Body of pancreas (tissue), 4 donors: ENCODE measurements at places on chromosomes 11 and 22.

DNA sequence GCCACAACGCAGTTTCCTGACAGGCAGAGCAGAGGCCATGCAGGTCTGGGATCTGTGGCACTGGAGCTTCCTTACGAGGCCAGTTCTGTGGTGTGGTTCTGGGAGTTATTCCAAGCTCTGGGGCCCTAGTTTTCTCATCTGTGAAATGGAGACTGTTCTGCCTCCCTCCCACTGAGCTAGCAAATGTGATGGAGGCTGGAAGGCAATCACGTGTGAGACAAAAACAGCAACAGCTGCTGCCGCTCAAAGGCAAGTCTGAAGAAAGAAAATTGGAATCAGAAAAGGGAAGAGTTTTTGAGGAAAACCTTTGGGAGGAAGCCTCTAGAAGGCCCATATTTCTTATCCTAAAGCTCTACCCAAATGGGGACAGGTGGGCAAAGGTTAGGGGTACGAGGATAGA, 8.3 kb upstream of the RIC3 start:
- no peak for DNase-seq

DNA sequence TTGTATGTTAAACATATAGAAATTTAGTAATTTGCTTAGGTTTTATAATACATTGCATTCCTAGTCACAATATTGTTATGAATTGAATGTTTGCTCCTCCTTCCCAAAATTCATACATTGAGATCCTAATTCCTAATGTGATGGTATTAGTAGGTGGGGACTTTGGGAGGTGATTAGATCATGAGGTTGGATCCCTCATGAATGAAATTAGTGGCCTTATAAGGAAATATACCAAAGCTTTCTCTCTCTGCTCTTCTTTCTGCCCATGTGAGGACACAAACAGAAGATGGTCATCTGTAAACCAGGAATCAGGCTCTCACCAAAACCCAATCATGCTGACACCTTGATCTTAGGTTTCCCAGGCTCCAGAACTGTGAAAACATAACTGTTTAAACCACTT, 41.3 kb upstream of the POU2AF2 start:
- DNase-seq = no peak

DNA sequence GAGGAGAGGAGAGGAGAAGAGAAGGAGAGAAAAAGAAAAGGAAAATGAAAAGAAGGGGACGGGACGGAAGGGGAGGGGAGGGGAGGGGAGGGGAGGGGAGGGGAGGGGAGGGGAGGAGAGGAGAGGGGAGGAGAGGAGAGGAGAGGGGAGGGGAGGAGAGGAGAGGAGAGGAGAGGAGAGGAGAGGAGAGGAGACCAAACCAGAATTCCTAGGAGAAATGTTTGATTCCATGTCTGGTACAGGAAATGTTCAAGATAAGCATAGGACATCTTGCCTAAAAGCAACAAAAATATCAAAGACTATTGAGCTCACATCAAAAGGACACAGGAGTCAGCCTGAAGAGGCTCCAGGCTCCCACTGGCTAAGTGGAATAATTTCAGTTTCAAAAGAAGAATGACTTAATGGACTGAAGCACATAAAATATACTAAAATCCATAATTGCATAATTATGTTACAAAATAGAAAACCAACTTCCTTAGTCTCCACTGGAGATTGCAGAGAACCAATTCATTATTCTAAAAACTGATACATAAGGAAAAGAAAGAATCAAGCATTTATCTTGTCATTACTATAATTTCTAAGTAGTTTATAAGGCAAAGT, 101.1 kb upstream of the APOA1 start:
- no peak for DNase-seq

DNA sequence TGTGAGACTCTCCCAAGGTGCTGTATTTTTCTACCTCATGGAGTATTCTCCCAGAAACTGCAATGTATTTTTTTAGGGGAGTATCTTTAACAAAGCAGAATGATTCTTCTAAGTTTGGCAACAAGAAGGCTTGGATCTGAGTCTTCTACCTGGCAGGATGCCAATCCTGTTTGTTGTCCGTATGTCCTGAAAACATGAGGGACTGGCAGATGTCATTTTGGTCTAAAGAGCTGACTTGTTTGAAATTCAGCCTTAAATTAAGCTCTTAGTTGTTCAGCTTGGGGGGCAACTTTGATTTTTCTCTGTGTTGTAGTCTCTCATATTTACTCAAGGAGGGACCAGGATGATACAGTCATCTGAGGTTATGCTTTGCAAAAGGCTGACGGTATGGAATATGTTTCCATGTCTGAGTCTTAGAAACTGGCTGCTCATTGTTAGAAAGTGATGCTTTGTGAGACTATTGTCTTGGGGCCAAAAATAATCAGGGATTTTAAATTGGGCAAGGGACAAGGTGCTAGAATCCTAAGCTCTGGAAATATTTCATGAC, 9.3 kb downstream of the MRPL16 start:
- DNase-seq = no peak

GRCh38 chr22:38204784-38205183, 3.0 kb downstream of the MAFF start:
- no peak for DNase-seq
